Ascending aorta (tissue), 2 donors: ENCODE measurements at places on chromosomes 1 and 21.

GRCh38 chr1:93961906-93962305 is 52.7 kb upstream of the GCLM start:
- no peak for DNase-seq

DNA sequence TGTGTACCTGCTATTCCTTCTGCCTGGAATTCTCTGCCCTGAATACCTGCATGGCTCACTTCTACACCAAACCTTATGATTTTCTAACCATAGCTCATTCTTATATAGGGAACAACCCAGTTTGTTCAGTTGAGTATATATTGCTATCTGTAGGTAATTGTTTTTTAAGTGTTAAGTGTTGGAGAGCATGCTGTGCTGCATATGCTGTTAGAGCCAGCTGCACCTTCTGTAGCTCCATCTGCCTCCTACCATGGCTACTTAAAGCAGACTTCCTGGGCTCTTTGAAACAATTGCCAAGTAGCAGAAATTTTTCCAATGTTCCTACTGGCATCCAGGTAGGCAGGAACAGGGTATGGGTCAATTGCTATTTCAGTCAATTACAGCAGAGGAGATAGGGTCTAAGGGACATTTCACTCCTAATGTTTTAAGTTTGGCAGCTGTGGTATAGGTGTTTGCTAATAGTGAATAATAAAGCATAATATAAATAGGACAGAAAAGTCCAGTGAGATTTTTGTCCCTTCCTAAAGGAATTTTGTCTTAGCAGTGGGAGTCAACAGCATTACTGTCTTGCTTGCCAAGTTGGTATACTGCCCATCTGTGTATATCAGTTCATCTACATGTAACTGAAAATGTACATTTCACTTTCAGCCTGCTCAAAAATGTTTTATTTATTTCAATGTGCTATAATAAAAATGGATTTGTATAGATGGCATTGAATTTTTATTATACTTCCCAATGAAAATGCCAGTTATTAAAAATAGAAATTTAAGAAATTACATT is 34.0 kb upstream of the C1orf115 start:
- no peak for DNase-seq

- DNase-seq, result no peak
Observed at GRCh38 chr1:78375996-78376395, 114.8 kb upstream of the PTGFR start.

DNA sequence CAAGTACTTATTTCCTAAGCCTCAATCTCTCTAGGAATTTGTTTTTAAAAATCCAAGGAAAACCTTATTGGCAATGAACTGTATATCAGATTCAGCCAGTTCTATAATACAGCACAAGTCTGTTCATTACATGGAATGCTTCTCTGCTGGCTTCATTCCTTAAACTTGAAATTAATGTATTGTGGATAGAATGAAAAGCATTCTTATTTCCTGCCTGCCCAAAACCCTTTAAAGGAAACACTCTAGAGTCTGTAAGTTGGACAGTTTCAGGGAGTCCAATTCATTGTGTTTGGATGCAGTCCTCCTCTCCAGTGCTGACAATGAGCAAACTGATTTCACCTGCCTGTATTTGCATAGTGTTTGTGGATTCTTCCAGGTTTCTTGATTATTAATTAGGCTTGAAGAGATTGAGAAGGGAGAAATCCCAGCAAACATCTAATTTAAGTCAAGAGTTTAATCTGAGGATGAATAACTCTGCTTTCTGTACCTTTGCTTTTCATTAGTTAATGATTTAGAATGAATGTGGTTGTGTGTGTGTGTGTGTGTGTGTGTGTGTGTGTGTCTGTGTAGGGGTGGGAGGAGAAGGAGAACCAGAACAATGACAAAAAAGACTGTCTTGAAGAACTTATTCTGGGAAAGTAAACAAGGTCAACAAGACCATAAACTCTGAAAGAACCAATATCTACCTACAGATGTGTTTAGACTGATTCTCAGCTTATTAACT is 61.2 kb downstream of the CACHD1 start:
- DNase-seq, result no peak

- no peak for DNase-seq
Observed at GRCh38 chr1:90291431-90292216, 296.7 kb downstream of the ZNF326 start.

DNA sequence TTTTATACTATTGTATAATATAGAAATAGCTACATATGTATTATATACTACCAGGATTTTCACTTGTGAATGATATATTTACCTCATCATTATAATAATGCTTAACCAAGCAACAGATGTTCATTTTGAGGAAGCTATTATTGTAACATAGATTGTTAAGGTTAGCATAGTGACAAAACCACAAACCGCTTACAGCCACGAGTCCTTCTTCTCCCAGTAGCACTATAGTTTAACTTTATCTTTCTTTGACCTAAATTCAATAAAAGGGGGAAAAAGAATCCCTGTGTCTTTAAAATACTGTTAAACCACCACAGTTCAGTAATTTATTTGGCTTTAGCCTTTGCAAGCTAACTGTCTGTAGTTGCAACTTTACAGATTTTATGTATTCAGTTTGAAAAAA is 1039.4 kb upstream of the B3GALT2 start:
- no peak for DNase-seq

DNA sequence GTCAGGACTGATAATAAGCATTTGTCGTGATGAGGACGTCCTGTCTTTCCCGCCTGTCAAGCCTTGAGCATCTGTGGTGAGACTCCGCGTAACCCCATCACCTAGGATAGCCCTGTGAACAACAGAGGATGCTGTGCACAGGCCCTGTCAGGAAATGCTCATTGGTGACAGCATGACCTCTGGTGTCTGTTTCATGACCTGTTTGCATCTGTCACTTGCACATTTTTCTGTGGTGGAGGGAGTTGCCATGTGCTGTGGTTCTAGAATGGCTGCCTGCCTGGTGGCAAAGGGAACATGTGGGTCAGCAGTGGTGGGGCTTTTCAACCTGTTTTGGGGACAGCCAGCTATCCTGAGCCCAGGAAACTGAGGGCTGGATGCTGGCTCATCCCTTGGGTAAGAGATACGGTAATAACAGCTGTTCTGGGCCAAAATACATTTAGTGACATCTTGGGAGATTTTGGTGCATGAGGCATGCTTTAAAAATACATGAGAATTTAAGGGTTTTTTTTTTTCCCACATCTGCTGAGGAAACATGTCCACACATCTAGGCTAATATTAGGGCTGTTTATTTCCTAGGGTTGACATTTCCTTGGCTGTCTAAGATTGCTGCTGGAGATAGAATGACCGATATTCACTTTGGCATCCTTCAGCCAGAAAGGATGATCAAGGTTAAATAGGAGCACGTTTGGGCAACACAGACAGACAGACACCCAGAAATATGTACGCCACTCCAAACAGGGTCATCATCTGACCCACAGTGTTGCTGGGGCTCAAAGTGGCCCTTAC is 52.9 kb downstream of the KCNC4 start:
- DNase-seq, result no peak

DNA sequence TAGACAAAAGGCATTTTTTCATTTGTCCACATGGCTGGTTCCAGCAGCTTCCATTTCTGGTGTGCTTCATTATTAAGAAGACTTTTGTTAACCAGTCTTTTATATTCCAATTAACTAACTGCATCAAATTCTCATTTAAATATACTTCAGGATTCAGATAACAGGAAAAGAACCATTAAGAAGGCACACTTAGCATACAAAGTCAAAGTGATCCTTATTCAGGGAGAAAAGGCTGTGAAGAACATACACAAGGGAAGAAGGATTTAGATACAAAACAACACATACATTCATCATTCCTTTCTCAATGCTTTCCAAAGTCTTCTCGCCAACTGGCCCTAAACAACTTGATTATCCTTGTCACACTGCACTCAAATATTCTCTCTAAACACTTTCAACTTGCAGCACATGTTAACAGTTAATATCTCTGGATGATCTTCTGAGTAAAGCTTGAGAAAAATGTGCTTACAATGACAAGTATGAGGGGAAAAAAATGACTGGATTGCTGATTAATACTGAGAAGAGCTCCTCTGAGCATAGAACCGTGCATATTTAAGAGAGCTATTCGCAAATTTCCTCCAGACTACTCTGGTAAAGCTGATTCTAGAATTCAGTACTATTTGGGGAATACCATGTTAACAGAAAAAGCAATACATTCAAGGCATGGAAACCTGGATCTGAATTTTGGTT is 225.2 kb upstream of the TNR start:
- DNase-seq, result no peak

DNA sequence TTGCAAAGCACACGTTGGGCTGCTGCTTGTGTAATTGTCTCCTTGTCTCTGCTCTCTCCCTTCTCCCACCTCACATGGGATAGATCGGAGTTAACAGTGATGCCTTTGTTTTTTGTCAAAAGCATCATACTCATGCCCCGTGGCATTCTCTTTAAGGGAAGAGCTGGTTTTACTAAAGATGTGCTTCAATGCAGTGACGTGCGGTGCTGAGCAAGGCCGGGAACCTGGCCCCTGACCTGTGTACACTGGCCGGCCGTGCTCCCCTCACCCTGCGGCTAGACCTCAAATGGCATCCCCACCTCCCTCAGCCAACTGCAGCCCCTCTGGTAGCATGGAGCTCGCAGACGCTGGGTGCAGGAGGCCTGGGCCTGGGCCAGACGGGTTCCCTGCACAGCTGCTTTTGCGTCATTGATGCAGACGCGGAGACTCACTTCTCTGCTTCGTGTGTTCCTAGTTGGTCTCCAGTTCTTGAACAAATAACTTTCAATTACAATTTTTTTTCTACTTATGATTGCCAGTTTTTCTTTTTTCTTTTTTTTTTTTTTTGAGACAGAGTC is 19.9 kb downstream of the AGPAT3 start:
- DNase-seq, result no peak

- no peak for DNase-seq
Observed at GRCh38 chr1:116020668-116021272, 44.5 kb downstream of the SLC22A15 start.

GRCh38 chr1:29728703-29729102 is 492.4 kb downstream of the PTPRU start:
- DNase-seq, result no peak

DNA sequence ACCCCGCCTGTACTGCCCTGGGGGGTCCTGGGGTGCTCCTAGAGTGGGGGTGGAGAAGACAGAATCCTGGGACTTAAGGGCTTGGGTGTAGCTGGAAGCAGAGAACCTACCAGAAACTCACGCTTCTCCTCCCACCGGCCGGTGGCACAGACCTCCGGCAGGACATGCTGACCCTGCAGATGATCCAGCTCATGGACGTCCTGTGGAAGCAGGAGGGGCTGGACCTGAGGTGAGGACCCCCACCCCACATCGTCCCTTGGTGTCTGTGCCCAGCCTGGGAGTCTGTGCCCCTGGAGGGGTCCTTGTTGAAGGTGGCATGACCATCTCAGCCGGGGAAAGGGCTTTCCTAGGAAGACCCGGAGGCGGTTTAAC is 70.8 kb downstream of the PIK3CD start:
- DNase-seq, result no peak

DNA sequence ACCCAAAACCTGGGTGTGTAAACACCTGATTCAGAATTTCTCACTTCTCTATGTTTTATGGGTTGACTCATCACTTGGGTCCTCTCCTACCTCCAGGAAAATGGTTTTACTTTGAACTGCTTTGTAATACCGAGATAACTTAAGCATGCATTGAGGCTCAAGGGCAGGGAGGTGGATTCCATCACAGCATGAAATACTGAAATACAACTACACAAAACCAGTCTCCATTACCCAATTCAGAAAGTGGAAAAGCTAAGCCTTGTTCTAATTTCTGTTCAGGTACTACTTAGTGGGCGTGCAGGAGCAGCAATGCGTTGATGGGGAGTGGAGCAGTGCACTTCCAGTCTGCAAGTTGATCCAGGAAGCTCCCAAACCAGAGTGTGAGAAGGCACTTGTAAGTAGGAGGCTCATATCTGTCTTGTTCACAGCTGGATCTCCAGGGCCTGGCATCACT is 6.1 kb upstream of the C4BPA start:
- no peak for DNase-seq

DNA sequence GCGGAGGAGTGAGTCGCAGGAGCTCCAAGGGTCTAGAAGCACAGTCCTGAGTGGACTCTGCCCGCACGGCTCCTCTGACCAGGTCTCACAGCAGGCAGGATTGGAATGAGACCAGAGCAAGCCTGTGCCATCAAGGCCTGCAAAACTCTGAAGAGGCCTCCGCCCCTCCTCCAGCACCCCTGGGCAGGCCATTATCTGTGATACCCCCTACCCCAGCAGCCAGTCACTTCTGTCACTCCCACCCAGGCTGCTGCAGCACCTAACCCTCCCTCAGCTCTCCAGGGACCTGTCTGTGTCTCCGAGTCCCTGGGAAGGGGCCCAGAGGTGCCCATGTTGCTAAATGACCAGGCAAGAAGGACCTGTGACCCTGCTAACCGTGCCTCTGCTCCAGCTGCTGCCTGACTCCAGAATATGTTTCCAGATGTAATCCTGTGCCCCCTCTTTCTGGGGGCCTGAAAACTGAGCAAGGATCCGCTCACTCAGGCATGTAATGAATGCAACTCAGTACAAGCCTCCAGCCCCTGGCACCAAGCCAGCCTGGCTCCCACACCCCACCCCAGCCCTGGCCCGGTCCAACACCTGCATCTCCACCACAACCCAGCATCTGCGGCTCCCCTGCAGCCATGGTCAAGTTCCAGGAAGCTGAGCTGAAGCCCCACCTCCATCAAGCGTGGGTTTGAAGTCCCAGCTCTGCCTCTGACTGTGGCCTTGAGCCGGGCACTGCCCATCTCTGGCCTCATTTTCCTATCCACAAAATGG is 22.1 kb upstream of the COL16A1 start:
- DNase-seq, result no peak

DNA sequence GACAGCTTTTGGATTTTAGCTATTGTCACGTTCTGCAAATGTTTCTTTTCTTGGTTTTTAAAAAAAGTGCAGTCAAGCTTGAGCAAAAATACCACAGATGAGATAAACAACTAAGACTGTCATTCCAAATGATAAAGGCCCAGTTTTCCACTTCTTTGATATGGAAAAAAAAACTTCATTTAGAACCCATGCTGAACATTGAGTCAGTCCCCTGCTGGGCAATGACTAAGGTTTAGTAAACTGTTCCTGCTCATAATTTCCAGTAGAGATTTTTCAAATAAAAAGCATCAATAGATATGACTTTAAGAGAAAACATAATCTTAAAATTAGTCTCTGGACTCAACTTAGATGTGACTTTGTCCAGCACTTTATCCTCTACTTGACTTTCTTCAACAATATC is 167.9 kb upstream of the C8B start:
- no peak for DNase-seq

- DNase-seq, result no peak
Observed at GRCh38 chr21:36436829-36437744, 42.8 kb downstream of the CLDN14 start.

GRCh38 chr21:14382486-14382834 is 486 bp downstream of the HSPA13 start:
- no peak for DNase-seq

GRCh38 chr1:57736940-57737339 is 313.1 kb upstream of the DAB1 start:
- DNase-seq, result no peak

DNA sequence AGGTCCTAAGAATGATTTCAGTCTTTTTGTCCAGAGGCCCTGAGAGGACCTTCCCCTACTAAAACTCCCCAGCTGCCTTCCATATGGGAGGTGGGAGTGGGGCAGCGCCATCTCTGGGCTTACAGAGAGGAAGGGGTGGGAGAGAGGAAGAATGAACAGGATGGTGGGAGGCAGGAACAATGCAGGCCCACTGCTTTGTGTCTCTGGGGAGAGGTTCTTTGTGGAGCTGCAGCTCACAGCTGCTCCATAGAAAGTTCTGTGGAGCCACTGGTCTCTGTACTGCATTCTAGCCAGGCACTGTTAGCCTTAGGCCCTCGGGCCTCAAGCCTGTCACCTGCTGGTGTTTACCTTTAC is 43.6 kb upstream of the A3GALT2 start:
- DNase-seq, result no peak
